M059J (cell line): ENCODE measurements at places on chromosomes 16 and 17. TPM values are rescaled to one million over a fixed set of nuclear protein-coding genes. Genes with fewer than 3 reads are reported as not detected.

Gene KLHL10
- not detected in 2 replicates for total RNA-seq

Gene MT1A
- 9.6 TPM in 1 of 2 replicates, not detected in the other for total RNA-seq

Gene NFATC2IP
- 22.2 and 23.7 TPM in 2 replicates for total RNA-seq

Gene CBX2
- total RNA-seq: 3.0 and 4.0 TPM in 2 replicates

Gene GUCY2D
- total RNA-seq: not detected in 2 replicates

Gene TAC4
- total RNA-seq: not detected in 2 replicates

Gene TMEM238L
- not detected in 2 replicates for total RNA-seq

Gene NPIPA5
- total RNA-seq: 0.57 and 7.8 TPM in 2 replicates

Gene EMC8
- 58.2 and 59.0 TPM in 2 replicates for total RNA-seq

Gene OXLD1
- 39.3 and 48.3 TPM in 2 replicates for total RNA-seq

Gene CFAP119
- 4.8 and 5.2 TPM in 2 replicates for total RNA-seq

Gene KRTAP4-6
- total RNA-seq: not detected in 2 replicates

Gene PABPN1L
- not detected in 2 replicates for total RNA-seq

Gene LPCAT2
- 29.1 and 32.2 TPM in 2 replicates for total RNA-seq

Gene CDRT15L2
- total RNA-seq: not detected in 2 replicates
